ENCODE measurements at places on chromosomes 5 and 9.

DNA sequence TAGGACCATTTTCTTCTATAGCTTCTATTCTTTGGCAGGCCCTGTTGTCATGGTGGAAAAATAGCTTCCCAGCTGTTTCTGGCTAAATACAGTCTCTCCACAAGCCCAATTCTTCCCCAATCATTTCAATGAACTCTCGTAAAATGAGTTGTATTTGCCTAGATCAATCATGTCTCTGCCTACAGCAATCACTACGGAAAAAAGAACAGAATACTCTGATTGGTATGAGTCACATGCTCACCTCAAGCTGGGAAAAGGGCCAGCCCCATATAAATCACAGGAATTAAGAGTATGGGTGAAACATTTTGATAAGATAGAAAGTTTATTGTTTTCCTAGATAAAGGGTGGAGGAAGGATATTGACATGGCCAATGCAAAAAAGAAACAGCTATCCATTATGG lies 711.4 kb downstream of the EFNA5 start:
- no peak for DNase-seq

- no peak for DNase-seq
These were observed 507.0 kb upstream of the CDH6 start for GRCh38 chr5:30686530-30686929.

DNA sequence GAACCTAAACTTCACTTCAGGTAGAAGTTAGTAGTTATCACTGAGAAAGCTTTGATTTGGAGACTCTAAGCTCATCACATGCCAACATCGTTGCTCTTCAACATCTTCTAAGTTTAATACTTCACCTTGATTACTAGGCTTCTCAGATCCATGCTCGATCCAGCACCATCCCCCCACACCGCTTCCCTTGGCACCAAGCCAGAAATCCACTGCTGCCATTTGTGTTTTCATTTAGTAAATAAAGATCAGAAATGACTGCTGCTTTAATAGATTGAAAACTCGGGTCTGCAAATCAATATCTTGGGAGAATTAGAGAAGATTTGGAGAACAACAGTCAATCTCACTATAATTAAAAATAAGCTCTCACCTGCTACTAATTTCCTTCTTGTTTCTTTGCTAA lies 214.7 kb upstream of the NR4A3 start:
- DNase-seq = no peak

GRCh38 chr5:53109056-53109442 lies 508 bp downstream of the MOCS2 start:
- peak; percentile 23 for DNase-seq

GRCh38 chr9:91518462-91518861 lies 94.8 kb upstream of the NFIL3 start:
- no peak for DNase-seq

- no peak for DNase-seq
These were observed at the start of gene GNAQ for GRCh38 chr9:78031444-78031892. GNAQ (minus strand) TSS chr9:78031811; CDS start chr9:78031235, 576 bp downstream.

DNA sequence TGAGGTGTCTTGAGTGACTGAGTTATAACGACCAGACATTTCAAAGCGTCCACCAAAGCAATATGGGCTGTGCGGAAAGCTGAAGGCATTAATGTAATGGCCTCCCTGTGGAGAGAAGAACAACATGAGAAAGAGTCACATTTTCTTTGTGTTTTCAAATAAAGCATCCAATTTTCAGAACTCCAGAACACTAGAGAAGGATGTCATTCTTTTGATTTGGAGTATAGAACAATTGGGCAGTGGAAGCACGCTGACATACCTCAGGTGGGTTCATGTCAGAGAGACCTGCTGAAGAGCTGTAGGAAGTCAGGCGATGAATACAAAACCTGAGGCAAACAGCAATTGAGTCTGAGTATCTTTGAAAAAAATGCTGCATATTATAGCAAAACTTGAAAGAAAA lies 556.5 kb downstream of the GABRG2 start:
- DNase-seq = no peak

GRCh38 chr9:99305820-99306811 lies 84.0 kb downstream of the SEC61B start:
- DNase-seq = no peak

GRCh38 chr9:98092613-98092931 lies 26.4 kb downstream of the TRIM14 start:
- DNase-seq = no peak

- peak; percentile 74 for DNase-seq
These were observed 1.0 kb downstream of the FOCAD start for GRCh38 chr9:20684875-20685696.

DNA sequence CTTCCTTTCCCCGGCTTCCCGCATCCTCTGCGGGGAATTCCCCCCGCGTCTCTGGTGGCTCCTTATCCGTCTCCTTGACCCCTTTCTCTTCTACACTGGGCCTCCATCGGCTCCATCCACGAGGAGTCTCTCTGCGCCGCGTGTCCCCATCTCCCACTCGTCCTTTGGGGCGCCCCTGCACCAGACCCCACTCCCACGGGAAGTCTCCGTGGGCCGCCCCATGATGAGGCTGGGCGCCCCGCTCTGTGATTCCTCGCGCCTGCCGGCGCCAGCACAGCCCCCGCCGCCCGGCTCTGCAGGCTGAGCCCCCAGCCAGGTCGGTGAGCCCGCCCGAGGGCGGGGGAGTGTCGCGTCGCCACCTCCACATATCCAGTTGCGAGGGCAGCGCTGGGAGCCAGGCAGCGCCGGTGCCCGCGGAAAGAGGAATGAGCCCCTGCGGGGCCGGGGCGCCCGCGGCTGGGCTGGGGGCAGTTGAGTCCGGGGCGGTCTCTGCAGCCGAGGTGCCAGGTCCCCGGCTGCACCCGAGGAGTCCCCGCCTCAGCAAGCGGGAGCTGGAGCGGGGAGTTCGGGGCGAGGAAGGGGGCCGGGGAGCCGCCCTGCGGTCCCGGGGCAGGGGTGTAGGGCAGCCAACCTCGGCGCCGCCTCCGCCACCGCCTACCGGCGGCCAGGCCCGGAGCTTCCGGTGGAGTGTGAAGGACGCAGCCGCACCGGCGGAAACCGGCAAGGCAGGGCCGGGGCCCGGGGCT lies 2.1 kb upstream of the TRAF1 start:
- peak; percentile 42 for DNase-seq

- DNase-seq = peak; percentile 70
These were observed 20.2 kb downstream of the ATPSCKMT start for GRCh38 chr5:10229306-10230048.

- DNase-seq = no peak
These were observed 616.3 kb upstream of the KLF4 start for GRCh38 chr9:108105885-108106284.

- DNase-seq = no peak
These were observed 687.9 kb upstream of the RGMB start for GRCh38 chr5:98085593-98085992.

DNA sequence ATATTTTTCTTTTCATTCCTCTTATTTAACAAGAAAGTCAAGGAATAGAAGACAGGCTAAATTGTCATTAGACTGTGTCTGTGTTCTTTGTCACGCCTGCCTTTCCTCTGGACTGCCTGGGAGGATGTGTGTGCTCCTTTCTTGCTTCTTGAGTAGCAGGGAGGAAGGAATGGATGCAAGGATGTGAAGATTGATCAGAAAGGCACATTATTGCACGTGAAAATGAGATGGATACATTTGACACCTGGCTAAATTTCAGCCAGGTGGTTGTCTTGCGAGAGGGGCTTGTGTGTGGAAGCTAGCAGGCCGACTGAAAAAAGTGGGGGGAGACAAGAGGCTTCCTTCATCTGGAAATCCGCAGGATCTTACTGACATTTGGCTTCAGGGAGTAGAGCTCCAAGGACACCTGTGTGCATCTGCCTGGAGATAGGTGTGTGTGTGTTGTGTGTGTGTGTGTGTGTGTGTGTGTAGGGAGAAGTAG lies 200.1 kb downstream of the MEF2C start:
- DNase-seq = no peak

DNA sequence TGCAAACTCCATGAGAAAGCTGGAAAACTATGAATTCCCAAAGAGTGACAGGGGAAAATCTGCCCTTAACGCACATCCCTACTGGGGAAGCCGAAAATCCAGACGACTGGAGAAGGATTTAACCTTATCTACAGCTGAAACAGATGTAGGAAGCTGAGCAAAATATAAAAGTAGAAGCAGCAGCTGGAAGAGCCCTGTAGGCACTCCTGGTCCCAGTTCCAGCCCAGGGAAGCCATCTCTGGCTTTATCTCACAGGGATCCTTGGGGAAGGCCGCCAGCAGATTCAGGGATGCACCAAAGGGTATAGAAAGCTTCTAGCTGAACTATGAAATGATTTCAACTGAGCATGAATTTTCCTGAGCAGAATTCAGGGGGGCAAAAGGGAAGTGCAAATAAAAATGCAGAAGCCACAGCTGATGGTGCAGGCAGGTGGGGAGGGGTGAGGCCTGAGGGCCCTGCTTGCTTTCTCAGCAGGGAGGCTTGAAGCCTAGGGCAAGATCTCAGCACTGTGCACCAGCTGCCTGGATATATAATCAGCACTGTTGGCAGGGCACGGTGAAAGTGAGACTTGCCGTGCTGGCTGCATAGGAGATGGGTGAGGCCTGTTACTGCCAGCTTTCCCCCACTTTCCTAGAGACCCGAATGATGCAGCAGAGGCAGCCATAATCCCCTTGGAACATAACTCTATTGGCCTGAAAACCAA lies 2019.5 kb upstream of the NUDT12 start:
- DNase-seq = no peak

GRCh38 chr5:1029945-1030625 lies 21.5 kb downstream of the NKD2 start:
- DNase-seq = no peak

- no peak for DNase-seq
These were observed 6.3 kb upstream of the ADAM19 start for GRCh38 chr5:157581901-157582300.

DNA sequence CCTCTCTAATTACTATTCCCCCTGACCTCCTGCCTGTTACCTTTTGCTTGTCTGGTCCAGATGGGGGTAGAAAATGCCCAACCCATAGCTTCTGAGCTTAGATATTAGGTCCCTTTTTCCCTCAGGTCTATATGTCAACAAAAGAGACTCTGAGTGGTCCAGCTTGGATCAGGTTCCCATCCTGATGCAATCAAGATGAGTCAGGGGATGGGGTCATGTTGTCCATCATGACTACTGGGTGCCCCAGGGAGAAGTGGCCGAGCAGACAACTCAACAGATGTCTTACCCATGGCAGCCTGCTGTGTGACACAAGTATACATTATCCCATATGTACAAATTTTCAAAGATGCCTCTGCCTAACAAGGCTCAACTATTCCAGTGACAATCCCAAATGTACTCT lies 9.1 kb upstream of the ANKH start:
- no peak for DNase-seq

DNA sequence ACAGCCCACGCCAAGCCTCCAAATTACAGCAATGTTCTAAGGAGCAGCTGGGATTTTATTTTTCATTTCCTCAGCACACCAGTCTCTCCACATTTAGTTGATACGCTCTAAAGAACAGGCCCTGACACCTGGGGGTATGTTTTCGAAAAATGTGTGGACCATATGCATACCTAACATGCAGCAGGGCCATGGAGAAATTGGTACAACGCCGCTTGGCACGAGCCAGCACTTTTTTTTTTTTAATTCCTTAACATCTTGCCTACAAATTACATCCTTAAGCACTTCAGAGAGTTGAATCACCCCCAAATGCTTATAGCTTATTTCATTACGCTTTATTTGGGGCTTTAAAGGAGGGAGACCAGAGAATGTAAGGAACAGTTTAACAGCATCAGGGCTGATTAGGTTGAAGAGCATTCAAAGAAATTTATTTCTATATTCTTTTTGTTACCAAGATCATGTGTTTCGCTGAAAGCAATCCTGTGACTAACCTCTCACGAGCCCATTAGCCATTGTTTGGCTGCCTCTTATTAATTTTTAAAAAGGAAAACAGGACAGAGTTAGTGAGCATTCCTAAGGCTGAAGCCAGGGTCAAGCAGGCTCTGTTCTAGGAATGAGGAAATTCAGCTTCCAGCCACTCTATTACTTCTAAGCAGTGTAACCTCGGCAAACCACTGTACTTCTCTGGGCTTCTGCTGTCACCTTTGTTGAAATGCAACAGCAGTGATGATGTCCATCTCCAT lies 173.8 kb downstream of the ACTL7B start:
- peak; percentile 27 for DNase-seq

GRCh38 chr9:128117613-128118471 lies 9.7 kb downstream of the PTGES2 start:
- DNase-seq = peak; percentile 81

DNA sequence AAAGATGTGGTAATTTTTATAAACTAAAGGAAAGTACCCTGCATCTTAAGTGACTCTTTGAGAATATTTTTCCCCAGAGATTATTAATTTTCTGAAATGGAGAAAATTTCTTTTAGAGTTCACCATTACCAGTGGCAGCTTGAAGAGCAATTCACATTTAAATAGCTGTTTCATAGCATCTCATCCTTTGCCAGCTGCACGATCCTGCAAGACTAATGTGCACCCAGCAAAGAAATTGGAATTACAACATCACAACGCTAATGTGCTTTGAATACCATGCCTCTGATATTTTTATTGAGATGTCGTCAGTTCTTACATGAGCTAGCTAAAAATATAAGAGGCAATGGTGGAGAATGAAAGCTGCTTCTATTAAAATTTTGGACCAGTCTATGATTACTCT lies 423.5 kb downstream of the TAF11L14 start:
- no peak for DNase-seq

DNA sequence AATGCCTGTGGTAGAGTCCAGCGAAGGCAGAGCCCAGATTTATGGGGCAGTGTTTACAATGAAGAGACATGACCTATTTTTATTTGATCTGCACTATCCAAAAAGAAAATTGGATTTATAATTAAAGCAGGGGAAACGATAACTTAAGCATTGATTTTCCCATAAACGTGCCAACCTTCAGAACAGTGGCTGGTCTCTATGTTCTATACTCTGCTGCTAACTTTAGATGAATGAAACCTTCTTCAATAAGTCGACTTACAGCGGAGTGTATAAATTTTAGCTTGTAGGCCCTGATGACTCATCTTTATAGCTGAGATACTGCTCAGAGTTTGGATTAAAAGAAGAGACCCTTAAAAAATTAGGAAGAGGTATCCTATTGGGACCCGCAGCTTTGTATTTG lies 452.6 kb downstream of the TLR4 start:
- no peak for DNase-seq

- peak; percentile 63 for DNase-seq
These were observed 72.8 kb upstream of the NXNL2 start for GRCh38 chr9:88462191-88462590.

- no peak for DNase-seq
These were observed 11.3 kb downstream of the AHRR start for GRCh38 chr5:332843-333242.

DNA sequence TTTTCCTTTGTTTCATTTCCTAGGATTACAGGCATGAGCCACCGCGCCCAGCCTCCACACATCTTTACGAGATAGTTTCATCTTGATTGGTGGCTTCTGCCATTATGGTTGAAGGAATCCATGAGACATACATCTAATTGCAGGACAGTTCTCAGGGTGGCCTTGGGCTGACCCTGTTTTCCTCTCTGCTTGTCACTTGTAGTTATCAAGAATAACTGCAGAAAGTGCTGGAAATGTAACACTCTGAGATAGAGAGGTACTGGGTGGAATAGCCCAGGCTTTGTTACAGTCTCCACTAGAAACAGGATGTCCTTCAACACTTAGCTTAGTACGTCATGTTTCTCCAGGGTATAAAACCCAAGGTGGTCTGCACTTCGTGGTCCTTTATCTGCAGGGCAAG lies 10.7 kb downstream of the UGT3A2 start:
- DNase-seq = no peak
